ENCODE measurements at places on chromosomes 1 and 21.
A peak's percentile ranks its signal among the peaks of the same experiment; 100 is the strongest.

DNA sequence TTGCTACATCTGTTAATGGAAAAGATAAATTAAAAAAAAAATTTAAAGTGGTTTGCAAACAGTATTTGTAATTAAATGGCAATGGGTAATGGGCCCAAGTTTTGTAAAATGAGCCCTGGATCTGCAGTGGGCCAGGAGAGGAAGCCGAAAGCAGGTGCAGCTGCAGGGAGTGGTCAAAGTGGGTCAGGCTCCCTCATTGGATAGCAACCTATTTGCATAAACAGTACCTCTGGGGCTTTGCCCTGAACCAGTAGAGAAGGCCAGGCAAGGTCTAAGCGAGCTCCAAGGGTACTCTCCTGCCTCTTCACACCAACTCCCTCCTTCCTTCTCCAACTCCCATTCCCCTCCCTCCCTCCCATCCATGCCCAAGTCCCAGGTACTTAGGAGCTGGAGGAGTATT is 138.9 kb downstream of the HMGB4 start:
- DNase-seq = no peak

GRCh38 chr1:32114420-32114819 is 6.6 kb downstream of the KPNA6 start:
- DNase-seq = no peak

DNA sequence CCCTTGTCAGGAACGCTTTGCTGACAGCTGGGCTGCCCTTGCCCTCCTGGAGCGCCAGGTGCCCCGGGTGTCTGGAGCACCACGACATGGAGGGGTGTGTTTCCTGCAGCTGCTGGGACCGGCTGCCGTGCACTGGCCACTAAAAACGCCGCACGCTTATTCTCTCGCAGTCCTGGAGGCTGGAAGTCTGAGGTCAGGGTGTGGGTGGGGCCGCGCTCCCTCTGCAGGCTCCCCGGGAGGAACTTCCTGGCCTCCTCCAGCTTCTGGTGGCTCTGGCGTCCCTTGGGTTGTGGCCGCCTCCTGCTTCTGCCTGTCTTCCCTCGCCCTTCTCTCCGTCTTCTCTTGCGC is 28.0 kb upstream of the PLCH2 start:
- no peak for DNase-seq

DNA sequence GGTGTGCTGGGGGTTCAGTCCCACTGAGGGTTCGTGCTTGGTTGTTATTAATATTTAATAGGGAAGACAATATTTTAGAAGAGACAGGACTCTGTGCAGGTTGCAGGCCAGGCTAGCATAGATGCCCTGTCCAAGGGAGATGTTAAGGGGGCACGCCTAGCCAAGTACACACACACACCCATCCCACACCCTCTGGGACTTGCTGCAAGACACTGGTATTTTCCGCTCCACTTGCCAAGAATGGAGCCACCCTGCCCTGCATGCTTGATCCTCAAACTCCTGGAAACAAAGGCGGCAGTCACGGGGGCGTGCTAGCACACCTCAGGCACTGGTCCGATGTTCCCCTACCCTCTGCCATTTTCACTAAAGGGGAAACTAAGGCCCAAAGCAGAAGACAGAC is 99.1 kb downstream of the MRPL37 start:
- DNase-seq = peak; percentile 39

DNA sequence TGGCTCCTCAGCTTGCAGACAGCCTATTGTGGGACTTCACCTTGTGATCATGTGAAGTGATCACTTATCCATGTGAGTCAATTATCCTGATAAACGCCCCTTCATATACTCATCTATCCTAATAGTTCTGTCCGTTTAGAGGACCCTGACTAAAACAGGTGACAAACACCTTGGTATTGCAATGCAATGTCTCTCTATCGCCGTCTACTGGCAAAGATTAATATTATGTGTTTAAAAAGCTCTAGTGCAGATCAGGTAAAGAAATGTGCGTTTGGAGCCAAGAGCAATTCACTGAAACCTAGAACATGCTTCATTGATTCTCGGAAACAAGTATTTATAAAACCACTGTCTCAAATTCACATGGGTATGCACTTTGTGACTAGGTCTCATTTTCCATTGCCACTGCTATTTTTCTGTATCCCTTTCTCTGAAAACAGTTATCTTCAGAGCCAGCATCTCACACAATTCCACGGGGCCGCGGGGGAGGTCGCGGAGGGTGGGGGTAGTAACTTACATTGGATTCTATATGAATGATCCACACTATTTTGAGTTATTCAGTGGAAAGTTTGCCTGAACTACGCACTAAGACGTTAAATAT is 554.6 kb upstream of the NCAM2 start:
- DNase-seq = peak; percentile 11

DNA sequence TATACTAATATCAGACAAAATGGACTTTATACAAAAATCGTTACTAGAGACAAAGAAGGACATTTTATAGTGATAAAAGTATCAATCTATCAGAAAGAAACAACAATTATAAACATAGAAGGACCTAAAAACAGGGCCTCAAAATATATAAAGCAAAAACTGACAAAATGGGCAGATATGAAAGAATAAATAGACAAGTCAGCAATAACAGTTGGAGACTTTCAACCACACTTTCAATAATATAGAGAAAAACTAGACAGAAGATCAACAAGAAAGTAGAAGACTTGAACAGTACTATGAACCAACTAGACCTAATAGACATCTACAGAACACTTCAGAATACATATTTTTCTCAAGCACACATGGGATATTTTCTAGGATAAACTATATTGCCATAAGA is 52.4 kb downstream of the MIS18A start:
- no peak for DNase-seq

GRCh38 chr1:116808200-116808847 is 54.1 kb downstream of the CD2 start:
- DNase-seq = no peak

DNA sequence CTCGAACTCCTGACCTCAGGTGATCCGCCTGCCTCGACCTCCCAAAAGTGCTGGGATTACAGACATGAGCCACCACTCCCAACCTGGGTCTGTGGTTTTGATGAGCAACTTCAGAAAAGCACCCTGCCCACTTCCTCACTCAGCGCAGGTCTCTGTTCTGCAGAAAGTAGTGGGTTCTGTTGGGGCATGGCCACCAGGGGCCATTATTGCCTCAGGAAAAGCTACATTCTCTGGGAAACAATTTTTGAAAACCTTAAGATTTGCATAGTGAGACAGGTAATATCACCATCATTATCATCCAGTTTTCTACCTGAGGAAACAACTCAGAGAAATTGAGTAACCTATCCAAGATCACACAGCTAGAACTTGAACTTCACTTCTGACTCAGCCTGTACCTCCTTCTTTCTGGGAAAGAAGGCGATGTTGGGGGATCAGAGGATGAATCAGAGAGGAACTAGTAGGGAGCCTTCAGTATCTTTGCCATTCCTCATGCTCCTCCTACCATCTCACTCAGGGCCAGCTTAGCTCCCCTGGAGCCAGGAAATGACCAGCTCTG is 7.1 kb upstream of the NES start:
- peak; percentile 83 for DNase-seq

- DNase-seq = no peak
These were observed 85.1 kb downstream of the POU2F1 start for GRCh38 chr1:167305706-167306277.

DNA sequence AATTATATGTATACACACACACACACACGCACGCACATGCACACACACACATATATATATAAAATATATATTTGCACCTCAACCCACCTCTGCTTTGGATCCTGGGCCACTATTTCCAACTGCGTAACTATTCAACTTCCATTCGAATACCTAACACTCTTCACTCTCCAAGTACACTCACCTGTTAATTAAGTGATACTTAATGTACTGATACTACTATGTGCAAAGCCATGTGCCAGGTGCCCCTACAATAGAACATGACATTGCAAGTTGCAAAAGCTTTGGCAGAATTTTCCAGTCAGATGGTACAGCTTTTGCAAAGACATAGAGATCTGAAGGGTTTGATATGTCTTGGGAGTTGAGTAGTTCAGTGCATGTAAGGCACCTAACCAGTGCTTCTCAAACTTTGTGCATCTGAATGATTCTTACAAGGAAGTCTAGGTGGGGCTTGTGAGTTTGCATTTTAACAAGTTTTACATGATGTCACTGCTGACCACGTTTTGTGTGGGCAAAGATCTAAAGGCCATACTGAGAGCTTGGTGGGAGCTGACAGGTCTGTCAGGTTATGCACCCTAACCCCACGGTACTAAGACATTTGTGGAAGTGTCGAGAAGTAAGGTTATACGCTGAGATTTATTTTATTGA is 7.2 kb downstream of the CXADR start:
- no peak for DNase-seq

GRCh38 chr1:177091040-177091439 is 73.5 kb downstream of the ASTN1 start:
- peak; percentile 3 for DNase-seq

GRCh38 chr1:4509206-4509605 is 145.2 kb upstream of the AJAP1 start:
- DNase-seq = no peak

DNA sequence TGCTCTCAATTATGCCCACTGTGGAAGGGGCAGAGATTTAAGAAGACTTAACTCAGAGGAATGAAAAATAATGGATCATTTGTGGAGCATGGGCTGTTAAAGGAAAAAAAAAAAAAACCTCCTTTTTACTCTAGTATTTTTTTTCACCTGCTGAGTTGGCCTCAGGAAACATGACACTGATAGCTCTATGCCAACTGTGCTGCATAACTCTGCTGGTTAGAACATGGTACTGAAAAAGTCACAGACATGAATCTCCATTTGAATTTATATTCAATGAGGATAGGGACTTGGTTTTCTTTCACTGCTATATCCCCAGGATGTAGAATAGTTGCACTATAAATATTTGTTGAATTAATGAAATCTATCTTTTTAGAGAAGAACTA is 86.1 kb upstream of the KIAA0040 start:
- no peak for DNase-seq

- no peak for DNase-seq
These were observed 121.3 kb downstream of the CACNA1E start for GRCh38 chr1:181604482-181605249.

- no peak for DNase-seq
These were observed 24.4 kb downstream of the ALG14 start for GRCh38 chr1:95048317-95048716.

DNA sequence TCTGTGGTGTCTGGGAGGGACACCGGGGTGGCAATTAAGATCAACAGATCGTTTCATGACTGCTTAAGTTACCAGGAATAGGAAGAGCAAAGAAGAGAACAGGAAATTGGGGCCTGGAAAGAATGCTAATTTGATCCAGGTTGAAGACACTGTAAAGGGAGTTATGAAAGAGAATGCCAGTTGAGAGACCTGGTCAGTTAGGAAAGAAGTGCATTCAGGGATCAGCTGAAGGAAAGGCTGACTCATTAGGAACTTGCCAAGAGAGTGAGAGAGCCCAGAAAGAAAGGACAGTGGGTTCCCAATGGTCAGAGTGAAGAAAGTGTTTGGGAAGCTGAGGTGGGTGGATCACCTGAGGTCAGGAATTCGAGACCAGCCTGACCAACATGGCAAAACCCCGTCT is 119.6 kb downstream of the UBE2U start:
- DNase-seq = no peak

GRCh38 chr21:31078216-31078615 is 39.9 kb upstream of the KRTAP19-8 start:
- no peak for DNase-seq

DNA sequence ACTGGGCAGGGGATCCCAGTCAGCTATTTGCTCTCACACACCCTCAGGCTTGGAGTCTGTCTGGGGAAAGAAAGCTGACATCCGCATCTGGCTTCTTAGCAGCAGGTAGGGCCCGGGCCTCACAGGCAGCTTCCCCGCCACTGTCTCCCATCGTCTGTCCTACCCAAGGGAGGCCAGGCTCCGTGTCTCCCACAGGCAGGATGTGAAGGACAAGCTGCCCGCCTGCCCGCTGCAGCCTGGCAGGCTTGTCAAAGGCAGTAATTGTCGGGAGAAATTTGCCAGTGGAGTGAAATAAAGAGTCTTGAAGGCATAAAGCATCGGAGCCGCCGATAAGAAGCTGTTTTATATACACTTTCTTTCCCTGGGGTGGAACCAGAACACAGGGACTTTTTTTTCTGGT is 44.0 kb upstream of the DISP3 start:
- no peak for DNase-seq

- peak; percentile 95 for DNase-seq
These were observed 27.5 kb upstream of the MYSM1 start for GRCh38 chr1:58727364-58727763.

DNA sequence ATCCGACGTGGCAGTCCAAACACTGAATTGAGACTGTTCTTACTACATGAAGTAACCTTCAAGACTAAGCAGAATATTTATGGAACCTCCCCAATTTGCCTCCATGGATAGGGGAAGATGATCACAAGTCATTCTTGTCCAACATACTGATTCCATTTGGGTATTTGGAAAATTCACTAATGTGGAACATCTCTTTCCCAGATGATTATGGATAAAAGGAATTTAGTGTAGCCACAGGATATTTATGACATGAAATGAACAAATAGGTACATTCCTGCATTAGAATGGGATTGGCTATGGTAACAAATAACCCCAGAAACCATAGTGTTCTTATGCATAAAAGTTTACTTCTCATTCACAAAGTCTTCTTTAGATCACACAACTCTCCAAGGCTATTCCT is 40.2 kb upstream of the SGIP1 start:
- peak; percentile 6 for DNase-seq

DNA sequence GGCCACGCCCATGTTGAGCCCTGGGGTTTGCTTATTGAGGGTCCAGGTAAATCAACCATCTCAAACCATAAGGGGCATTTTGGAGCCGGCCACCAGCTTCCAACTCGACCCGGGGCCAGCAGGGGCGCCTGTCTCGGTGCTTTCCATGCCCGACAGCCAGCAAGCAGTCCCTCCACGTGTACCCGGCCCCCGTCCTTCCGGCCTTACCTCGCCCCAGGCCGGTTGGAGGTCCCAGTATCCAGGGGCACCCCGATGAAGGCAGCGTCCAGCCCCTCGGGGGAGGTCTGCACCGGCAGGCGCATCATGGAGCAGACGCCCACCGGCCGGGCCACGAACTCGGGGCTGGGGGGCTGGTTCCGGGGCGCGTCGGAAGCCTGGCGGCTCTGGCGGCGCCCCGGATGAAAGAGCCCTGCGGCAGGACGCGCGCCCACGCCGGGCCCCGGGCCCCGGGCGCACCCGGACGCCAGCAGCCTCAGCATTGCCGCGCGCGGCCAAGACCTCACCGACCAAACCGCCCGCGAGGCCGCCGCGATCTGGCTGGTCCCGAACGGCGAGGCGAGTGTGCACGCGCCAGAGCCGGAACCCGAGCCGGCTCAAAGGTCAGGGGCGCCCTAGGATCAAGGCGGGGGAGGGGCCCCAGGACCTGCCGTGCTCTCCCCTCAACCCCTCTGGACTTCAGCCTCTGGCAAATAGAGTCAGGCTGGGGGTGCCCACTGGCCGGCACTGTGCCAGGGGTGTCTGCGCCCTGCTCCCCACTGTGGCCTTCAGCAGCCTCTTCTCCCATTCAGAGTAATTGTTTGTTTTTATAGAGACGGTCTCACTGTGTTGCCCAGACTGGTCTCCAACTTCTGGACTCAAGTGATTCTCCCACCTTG is at the start of gene AGMAT:
TSS of gene AGMAT (minus strand) at position 563 of the 875 bp plus-strand sequence. CDS start at position 479, 84 bp downstream.
- peak; percentile 52 for DNase-seq

DNA sequence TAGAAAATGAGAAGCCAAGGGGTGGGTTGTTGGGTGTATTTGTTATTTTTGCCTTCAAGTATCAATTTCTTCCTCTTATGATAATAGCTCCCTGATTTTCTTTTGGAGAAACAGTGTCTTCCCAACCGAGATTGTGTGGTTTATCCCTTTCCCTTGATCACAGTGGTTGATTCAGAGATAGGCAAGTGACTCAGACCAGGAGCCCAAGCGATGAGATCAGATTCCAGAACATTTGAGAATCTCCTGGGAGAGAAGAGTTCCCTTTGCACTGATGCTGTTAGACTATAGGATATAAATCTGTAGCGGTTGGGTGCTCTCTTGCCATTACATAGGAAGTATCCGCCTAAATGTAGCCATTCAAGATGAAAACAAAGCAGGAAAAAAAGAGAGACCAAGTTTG is 90.1 kb upstream of the WDR26 start:
- DNase-seq = peak; percentile 69
